ENCODE measurements at places on chromosomes 1 and 21.

GRCh38 chr21:15894596-15894995, 164.8 kb downstream of the USP25 start:
- no peak for DNase-seq

DNA sequence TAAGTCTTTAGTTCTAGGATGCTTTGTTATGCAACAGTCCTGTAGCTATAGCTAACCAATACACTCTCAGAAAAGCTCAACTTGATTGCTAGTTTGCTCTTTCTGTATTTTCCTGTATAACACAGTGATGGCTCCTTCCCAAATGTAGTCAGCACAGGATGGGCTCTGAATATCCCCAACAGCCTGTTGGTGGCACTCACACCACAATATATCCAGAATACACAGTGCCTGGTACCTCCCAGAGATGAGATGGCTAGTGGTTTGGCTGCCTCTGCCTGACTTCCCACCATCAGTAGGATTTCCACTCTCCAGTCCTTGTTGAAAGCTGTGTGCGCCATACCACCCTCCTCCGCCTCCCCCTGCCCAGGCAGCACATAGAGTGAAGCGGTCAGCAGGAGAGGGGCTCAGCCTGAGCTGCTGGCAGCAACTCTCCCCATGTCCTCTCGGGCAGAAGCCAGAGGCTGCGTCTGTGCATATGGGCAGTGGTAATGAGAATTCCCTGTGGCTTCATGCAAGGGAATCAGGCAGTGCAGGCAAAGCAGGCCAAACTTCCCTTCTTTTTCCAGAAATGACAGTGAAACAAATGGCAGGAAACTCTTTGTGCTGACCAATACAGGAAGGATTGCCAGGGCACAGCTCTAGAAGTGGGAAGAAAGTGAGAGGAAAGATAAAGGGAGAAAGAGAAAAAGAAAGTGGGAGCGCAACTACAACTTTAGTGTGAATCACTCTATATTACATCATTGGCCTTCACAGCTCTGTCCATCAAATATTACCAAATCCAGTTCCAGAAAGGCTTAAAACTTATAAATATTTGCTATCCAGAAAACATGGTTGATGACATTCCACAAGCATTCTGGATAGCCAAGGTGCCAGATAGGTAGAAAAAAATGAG, 49.7 kb downstream of the LMX1A start:
- no peak for DNase-seq

- DNase-seq, result no peak
These were observed 10.2 kb downstream of the PRXL2B start for GRCh38 chr1:2596530-2597333.

GRCh38 chr1:59340411-59341307, 43.8 kb downstream of the FGGY start:
- DNase-seq, result no peak

- no peak for DNase-seq
These were observed 305.0 kb upstream of the RUNX1 start for GRCh38 chr21:35354078-35354477.

DNA sequence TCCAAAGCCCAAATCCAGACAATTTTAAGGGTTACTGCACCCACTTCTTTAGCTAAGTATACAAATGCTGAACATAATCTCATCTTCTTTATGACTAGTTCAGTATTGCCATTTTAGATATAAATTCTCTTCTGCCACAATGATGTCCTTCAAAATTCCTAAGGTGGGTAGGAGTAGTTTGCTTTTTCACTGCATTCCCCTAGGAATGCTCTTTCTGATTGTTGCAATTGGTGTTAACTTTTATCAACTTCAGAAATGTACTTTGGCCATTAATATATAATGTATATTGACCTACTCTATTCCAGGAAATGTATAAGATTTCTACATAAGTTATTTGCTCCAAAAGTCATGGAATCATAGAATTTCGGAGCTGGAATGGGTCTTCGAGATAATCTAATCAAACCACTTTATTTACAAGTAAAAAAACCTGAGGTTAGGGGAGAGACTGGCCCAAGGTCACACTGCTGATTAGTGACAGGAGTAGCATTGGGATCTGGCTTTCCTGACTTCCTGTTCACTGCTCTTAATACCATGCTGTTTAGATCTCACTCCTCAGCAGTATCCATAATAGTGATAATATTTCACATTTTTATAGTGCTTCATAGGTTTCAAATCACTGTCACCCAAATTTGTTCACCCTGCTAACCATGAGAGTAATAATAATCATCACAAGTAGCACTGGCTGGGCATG, 46.4 kb upstream of the RASAL2 start:
- no peak for DNase-seq

DNA sequence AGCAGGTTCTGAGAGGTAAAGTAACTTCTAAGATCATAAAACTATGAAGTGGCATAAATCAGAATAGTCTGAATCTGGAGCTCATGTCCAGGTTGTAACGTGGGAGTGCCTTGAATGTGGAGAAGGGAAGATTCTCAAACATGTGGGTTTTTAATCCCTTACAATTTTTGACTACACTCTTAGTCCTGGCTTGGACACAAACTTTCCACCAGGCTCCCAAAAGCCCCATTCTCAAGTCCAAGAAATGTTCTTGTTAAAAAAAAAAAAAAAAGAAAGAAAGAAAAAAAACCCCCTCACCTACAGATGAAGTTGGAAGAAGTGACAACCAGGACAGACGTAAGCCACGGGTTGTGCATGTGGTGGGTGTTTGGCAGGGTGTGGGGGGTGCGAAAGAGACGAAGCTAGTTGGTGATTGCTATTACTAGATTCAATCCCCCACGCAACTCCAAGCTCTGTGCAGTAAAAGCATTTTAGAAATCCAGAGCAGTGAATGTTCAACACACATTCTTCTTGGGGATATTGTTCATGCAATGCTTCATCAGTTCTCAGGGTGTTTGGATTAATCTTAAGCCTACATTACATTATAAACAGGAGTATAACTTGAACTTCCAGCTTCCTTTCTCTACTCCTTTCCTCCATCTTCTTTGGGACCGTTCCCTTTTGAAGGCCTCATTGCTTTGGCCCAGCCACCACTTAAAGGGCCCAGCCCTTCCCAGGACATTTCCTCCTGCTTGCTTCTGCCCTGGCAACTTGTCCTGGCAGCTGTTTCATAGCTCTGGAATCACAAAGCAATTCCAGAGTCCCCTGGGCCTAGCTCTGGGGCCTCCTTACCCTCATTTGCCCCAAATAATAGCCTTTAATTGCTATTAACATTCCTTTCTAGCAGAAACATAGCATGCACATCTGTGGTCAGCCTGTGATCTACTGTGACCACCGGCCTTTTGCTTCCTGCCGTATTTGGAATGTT, 41.8 kb downstream of the PHC2 start:
- DNase-seq, result no peak

DNA sequence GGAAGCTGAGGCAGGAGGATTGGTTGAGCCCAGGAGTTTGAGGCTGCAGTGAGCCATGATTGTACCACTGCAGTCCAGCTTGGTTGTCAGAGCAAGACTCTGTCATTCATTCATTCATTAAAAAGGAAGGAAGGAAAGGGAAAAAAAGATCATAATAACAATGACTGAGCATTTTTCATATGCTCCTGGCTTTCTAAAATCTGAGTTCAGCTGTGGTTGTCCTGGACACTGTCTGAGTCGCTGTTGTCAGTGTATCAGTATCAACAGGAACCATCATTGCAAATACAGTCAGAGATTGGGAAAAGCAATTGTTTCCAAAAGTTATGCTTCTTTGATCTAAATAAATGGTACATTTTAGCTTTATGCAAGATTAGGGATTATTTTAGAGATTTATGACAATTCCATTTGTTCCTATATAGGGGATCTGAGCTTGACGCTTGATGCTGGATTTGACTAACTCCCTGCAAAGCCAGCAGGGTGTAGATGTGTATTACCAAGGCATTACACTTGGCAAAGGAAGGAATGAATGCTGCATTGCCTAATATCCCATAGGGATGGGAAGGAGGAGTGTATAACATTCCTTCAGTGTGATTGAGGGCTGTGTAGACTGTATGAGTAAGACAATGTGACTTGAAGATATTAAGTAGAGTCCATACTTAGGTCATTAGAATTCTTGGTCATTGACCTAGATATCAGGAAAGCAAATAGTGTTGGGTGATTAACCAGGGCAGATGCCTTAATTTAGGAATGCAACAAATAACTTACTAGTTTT, 100.2 kb downstream of the DISP1 start:
- no peak for DNase-seq

- DNase-seq, result no peak
These were observed 51.0 kb downstream of the KCNK2 start for GRCh38 chr1:215133532-215133931.

- DNase-seq, result no peak
These were observed 15.5 kb downstream of the CD101 start for GRCh38 chr1:117017062-117017461.

Data from inflammatory macrophage (primary cell).